RCC 7860 (cell line): ENCODE measurements at places on chromosomes 4 and X.
A peak's percentile ranks its signal among the peaks of the same experiment; 100 is the strongest.

- DNase-seq, result no peak
These were observed 10.8 kb upstream of the CXCL5 start for GRCh38 chr4:74009307-74009706.

GRCh38 chrX:138756234-138756633, 44.7 kb upstream of the FGF13 start:
- DNase-seq, result no peak

- DNase-seq, result no peak
These were observed 77.6 kb upstream of the RAB40AL start for GRCh38 chrX:102859550-102859871.

GRCh38 chr4:128513664-128514484, 226.3 kb upstream of the PGRMC2 start:
- DNase-seq, result no peak

DNA sequence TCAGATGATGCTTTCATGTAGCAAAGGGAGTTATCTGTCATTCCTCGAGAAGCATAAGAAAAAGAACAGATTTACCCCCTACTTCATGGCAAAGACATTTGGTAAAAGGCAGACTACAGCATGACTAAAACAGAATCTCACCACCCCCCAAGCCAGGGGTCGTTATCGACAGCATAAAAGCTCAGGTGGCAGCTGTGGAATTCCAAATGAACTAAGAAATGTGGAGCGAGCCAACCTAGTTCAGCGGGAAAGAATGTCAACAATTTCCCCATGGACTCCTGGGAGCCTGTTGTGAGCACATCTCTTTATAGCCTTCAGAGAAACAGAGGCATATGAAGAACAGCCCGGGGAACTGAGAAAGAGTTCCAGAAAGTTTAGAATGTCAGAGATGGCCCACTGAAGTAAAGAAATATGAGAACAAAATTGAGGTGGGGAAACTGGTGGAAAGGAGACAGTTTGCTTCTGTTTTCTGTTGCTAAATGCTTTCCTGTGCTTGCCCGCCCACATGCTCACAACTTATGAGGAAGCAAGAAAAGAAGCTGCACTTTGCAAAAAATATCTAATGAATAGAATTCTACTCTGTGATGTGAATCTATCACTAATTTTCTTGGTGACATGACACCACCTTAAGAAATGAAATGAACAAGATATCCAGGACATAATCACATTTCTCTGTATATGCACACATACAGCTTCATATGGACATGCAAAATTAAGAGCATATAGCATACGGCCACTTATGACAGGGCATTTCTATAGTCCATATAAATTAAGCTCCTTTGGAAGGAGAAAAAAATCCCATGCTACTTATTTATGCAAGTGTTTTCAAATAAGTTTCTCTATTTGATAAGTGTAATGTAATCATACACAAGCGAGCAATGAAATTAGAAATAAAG, 135.3 kb upstream of the MID1 start:
- peak; percentile 75 for DNase-seq

- DNase-seq, result no peak
These were observed 6.9 kb upstream of the CLOCK start for GRCh38 chr4:55553441-55554201.

GRCh38 chr4:150501983-150502382, 80.0 kb upstream of the MAB21L2 start:
- no peak for DNase-seq

DNA sequence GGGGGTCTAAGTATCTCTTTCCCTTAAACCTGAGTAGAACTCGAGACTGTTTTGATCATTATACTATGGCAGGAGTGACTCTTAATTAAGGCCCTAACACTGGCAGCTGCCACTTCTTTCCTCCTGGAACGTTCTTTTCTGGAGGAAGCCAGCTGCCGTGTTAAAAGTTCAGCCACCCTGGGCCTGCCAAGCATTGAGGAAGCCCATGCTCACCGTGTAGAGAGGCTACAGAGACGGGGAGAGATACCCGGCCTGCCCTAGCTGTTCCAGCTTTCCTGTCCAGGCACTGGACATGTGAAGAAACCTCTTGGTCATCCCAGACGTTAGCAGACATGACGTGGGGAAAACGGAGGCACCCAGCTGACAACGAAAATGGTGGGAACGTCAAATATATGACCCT, 274.1 kb downstream of the ARHGAP10 start:
- DNase-seq, result no peak

DNA sequence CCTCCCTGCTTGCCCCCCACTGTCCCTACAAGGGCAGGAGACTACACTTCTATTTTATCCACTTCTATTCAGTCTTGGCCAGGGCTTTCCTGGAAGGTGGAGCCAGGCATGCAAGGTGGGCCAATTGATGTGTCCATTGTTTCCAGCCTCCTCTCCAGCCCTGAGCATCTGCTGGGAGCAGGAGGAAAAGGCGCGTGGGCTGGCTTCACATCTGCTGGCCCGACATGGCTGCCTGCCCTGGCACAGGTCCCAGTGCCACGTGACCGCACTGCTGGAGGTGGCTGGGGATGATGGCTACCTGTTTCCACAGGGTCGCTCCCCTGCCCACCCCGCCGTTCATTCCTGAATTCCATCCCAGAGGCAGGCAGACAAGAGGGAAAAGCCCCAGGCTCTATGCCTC, 247.7 kb downstream of the AFAP1 start:
- no peak for DNase-seq

DNA sequence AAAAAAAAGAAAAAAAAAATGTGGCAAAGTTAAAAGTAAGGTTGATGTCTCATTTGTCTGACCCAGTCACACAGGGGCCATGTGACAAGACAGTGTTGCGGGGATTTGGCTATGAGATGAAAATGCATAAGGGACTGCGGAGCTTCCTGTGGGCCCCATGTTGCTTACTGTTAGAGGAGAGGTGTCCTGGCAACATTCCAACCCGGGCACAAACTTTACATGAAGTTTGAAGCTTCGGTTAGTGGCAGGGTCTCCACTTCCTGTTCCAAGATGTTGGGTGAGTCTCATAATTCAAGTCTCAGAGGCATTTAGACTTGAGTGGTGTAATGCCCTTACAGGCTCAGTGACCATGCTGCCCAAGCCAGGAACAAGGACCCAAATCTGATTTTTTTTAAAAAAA, 111.3 kb downstream of the MAML3 start:
- DNase-seq, result no peak
